Coronary artery (tissue), 2 donors: ENCODE measurements at places on chromosomes 3 and 15.

DNA sequence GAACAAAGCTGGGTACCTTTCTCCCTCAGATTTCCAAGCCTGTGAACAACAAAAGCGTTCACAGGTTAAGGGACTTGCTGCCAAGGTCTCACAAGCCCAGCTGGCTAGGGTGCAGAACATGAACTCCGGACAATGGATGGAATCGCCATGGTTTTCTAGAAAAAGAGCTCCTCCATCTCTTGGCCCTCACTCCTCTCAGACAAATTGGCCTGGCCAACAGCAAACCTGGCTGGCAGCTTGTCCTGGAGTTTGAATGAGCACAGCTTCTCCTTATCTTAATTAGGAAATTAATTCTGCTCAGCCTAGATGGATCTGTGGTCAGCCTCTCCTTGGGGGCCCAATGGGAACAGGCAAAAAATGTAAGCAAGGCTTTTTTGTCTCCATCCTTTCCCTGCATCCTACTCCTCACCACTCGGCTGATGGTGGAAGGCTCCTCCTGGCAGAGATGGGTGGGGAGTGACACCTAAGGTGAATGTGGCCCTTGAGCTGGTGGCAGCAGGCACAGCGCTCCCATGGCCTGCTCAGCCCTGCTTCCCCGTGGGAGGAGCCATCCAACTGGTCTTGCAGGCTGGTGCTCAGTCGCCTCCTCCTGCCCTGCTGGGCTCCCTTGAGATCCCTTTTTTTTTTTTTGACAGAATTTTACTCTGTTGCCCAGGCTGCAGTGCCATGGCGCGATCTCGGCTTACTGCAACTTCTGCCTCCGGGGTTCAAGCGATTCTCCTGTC, 5.8 kb downstream of the KLHL25 start:
- no peak for DNase-seq

DNA sequence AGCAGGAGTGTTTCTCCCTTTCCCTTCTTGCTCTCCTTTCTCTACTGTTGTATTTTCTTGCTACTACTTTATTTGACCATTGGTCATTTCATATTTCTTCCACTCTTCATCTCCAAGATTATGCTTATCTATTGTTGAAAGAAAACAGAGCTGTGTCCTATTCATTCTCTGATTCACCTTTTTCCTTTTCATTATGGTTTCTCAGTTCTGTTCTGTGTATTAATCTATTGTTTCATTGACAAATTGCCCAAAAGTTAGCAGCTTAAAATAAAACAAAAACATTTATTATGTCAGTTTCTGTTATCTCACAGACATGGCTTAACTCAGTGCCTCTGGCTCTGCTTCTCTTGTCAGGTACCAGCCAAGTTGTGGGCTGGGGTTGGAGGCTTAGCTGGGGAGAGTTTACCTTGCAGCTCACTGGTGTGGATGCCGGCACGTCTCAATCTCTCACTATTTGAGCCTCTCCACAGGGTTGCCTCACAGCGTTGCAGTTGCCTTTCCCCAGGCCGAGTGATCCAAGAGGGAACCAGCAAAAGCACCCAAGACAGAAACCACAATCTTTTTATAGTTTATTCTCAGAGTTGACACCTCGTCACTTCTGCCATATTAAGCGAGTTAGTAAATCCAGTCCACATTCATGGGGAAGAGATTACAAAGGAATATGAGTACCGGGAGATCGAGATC, 36.9 kb upstream of the FILIP1L start:
- DNase-seq, result no peak

GRCh38 chr3:38738630-38739395, 77.2 kb downstream of the SCN10A start:
- DNase-seq, result no peak

DNA sequence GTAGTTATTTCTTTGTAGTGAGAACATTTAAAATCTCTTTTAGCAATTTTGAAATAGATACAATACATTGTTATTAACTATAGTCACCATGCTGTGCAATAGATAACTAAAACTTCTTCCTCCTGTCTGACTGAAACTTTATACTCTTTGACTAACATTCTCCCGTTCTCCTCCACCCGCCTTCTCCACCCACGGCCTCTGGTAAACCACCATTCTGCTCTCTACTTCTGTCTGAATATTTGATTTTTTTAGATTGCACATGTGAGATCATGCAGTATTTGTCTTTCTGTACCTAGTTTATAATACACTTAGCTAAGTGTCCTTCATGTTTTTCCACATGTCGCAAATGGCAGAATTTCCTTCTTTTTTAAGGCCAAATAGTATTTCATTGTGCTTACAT, 72.8 kb upstream of the RBM5 start:
- no peak for DNase-seq

DNA sequence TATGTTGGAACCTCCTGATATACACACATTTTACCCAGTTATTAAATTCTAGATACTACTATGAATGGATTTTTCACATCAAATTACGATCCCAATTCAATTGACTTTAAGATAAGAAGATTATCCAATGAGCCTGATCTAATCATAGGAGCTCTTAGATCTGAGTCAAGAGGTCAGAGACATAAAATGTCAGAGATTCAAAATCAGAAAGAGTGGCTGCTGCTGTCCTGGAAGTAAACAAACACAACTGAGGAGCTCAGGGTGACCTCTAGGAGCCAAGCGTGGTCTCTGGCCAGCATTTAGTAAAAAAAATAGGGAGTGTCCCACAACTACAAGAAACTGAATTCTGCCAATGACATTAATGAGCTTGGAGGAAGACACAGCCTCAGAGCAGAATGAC, 557.1 kb upstream of the CBLB start:
- no peak for DNase-seq

DNA sequence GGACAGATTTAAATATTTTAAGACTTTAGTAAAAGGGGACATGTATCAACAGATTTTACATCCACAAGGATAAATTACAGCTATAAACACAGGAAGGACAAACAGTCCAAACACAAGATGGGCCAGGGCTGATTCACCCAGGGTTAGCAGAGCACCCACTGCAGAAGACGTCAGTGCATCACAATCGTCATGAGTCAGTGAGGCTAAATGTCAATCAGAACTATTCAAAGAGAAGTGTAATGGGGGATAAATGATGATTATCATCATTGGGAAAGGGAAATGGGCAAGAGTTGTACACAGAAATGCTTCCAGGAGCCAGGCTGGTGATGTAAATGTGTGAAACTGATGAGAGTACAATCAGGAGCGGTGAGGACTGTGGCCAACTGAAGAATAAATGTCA, 226.8 kb downstream of the PLCL2 start:
- no peak for DNase-seq

- no peak for DNase-seq
Measured at GRCh38 chr15:99580076-99580475, 14.3 kb downstream of the MEF2A start.

- DNase-seq, result no peak
Measured at GRCh38 chr3:10374311-10374710, 53.4 kb upstream of the SEC13 start.

DNA sequence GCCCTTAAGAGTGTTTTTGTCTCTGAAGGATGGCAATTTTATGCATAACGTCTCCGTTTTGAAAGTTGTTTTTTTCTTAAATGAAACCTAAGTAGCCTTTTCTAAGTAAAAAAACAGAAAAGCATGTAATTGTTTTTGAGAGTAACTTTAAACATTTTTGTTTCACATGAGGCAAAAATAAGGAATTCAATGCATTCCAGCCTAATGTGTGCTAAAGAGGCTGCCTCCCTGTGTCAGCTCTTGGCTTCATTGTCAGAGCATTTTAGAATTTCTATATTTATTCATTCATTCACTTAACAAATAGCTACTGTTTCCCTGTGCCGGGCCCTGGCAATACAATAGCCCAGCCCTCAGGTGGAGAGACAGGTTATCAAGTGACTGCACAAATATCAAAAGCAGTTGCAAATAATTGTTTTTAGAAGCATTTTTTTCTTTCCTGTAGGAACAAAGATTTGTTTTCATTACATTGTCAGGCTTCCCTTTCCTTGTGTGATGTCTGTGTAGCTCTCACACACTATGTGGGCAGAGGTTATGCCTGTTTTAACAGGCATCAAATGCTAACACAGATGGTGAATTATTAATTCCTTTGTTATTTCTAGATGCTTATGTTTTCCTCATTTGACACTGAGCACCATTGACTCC, 81.9 kb downstream of the CCK start:
- DNase-seq, result no peak

- no peak for DNase-seq
Measured at GRCh38 chr3:62614527-62614926, 241.2 kb upstream of the FEZF2 start.

DNA sequence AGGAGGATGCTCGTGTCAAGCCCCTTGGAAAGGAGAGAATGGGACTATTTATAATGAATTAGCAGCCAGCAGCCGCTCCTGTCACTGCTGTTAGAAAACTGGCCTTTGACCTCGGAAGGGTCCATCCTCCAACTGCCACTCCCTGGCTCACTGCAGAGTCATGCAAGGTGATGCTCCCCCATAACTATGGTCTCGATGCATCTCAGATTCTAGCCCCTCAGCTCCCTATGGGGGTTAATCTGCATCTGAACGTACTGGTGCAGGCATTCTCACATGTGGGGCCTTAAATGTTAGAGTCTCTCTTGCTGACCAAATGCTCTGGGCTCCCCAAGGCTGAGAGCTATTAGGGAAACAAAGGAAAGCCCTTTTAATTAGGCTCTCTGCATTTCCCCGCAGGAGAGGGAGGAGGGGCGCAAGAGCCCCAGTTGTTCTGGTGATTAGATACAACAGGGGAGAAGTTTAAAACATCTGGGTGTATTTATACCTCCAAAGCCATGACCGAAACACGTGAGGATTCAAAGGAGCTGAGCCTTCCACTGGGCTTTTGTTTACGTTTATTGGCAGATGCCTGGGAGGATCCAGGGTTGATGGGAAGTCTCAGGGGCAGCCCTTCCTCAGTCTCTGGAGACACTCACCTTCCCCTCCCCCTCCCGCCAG, 182.5 kb downstream of the OPA1 start:
- peak; percentile 35 for DNase-seq

DNA sequence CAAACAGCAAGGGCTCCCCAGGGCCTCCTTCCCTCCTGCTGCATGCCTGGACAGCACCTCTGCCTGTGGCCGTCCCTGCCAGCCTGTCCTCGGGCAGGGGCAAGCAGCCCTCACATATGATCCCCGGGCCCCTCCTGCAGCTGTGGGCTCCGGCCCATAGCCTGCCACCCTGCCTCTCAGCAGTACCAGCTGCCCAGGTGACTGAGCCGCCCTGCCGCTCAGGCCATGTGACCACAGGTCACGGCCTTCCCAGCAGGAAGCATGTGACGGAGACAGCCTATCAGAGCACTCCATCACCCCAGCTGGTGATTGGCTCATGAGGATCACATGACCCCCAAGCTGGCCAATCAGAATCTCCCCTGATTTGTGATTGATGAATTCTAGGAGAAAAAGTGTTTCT, 23.9 kb downstream of the ALDH1L1 start:
- no peak for DNase-seq

DNA sequence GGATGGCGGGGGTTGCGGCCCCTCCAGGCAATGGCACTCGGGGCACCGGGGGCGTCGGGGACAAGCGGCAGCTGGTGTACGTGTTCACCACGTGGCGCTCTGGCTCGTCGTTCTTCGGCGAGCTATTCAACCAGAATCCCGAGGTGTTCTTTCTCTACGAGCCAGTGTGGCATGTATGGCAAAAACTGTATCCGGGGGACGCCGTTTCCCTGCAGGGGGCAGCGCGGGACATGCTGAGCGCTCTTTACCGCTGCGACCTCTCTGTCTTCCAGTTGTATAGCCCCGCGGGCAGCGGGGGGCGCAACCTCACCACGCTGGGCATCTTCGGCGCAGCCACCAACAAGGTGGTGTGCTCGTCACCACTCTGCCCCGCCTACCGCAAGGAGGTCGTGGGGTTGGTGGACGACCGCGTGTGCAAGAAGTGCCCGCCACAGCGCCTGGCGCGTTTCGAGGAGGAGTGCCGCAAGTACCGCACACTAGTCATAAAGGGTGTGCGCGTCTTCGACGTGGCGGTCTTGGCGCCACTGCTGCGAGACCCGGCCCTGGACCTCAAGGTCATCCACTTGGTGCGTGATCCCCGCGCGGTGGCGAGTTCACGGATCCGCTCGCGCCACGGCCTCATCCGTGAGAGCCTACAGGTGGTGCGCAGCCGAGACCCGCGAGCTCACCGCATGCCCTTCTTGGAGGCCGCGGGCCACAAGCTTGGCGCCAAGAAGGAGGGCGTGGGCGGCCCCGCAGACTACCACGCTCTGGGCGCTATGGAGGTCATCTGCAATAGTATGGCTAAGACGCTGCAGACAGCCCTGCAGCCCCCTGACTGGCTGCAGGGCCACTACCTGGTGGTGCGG, 1.9 kb downstream of the CHST2 start:
- DNase-seq, result no peak

GRCh38 chr3:106827515-106828213, 549.6 kb upstream of the CCDC54 start:
- DNase-seq, result no peak

DNA sequence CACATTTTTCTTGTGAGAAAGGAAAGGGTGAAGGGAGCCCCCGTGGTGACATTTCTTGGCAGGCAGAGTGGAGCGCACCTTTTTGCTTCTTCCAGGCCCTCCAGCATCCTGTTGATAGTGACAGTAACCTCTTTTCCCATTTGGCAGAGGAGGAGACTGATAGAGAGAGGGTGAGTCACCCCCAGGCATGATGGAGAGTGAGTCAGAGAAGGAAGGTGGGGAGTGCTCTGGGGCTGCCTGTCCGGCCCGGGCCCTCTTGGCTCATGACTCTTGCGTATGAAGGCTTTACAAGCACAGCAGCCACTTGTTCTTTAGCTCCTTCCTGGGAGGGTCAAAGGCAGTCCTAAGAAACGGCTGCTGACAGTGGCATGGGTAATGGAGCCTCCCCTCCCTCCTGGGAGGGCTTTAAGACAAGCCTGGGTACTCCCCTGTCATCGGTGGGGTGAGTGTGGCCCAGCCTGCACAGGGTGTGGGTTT, 16.0 kb downstream of the ANKRD63 start:
- DNase-seq, result no peak

GRCh38 chr3:18556503-18557135, 131.5 kb upstream of the SATB1 start:
- no peak for DNase-seq

DNA sequence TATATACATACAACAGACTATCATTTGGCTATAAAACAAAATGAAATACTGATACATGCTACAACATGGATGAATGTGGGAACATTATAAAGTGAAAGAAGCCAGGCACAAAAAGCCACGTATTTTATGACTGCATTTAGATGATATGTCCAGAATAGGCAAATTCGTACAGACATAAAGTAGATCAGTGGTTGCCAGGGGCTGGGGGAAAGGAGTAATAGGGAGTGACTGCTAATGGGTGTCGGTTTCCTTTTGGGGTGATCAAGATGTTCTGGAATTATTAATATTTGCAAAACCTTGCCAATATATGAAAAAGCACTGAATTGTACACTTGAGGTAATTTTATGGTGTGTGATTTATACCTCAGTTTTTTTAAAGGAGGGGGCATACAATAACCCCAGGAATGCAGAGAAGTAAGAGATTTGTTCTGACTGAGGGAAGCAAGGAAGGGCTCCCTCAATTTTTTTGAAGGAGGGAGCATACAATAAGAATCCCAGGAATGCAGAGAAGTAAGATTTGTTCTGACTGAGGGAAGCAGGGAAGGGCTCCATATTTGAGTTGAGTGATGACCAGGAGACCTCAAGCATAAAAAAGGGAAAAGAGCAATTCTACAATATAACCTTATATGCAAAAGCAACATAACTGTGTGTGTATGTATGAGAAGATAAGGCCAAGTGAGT, 6.2 kb downstream of the PSMD6 start:
- no peak for DNase-seq
